ENCODE measurements at places on chromosomes 3 and 15.

GRCh38 chr3:57091521-57092273 lies 31.2 kb downstream of the SPATA12 start:
- no peak overlapping the region for H3K4me3 ChIP-seq
- H3K4me1 ChIP-seq, result no peaks in the 10 kb centered on the region
- H3K36me3 ChIP-seq, result no peaks in the 10 kb centered on the region
- H3K27ac ChIP-seq, result no peak overlapping the region
- no peaks in the 10 kb centered on the region for H3K27me3 ChIP-seq

GRCh38 chr3:179234199-179234598 lies 16.7 kb downstream of the KCNMB3 start:
- no peak overlapping the region for H3K4me3 ChIP-seq
- no peaks in the 10 kb centered on the region for H3K27me3 ChIP-seq
- DNase-seq, result peak; percentile 40
- H3K4me1 ChIP-seq, result peaks cover 8% of the 10 kb centered on the region
- H3K27ac ChIP-seq, result no peak overlapping the region
- peaks cover 14% of the 10 kb centered on the region for H3K36me3 ChIP-seq

GRCh38 chr3:146889626-146890025 lies 284.5 kb upstream of the PLSCR5 start:
- no peaks in the 10 kb centered on the region for H3K36me3 ChIP-seq
- no peaks in the 10 kb centered on the region for H3K4me1 ChIP-seq
- no peak for DNase-seq
- H3K4me3 ChIP-seq, result no peak overlapping the region
- H3K27me3 ChIP-seq, result no peaks in the 10 kb centered on the region

DNA sequence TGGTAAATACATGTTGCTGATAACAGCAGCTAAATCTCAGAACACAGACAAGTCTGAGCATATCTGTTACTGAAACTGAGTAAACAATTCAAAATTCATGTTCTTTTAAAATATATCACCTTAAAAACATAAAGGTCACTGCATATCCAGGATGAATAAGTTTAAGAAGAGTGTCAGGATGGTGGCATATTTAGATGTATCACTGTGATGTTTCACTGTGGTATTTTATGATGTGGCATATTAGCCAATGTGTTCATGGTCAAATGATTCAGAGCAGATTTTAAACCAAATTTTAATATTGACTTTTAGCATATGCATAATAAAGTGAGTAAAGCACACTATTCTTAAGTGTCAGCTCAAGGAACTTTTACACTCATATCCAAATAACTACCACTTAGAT lies 346.4 kb upstream of the DPPA4 start:
- H3K4me3 ChIP-seq, result no peak overlapping the region
- DNase-seq, result no peak
- no peaks in the 10 kb centered on the region for H3K36me3 ChIP-seq
- no peaks in the 10 kb centered on the region for H3K4me1 ChIP-seq
- no peak overlapping the region for H3K27ac ChIP-seq
- no peaks in the 10 kb centered on the region for H3K27me3 ChIP-seq

- no peaks in the 10 kb centered on the region for H3K36me3 ChIP-seq
- H3K4me1 ChIP-seq, result peaks cover 3% of the 10 kb centered on the region
- no peaks in the 10 kb centered on the region for H3K27me3 ChIP-seq
- no peak overlapping the region for H3K4me3 ChIP-seq
- no peak for DNase-seq
- no peak overlapping the region for H3K27ac ChIP-seq
Measured at GRCh38 chr15:58690703-58691102, 58.8 kb downstream of the ADAM10 start.

GRCh38 chr3:187150599-187150998 lies 11.3 kb upstream of the RPL39L start:
- H3K27me3 ChIP-seq, result no peaks in the 10 kb centered on the region
- peak; percentile 67 for DNase-seq
- H3K36me3 ChIP-seq, result no peaks in the 10 kb centered on the region
- no peak overlapping the region for H3K27ac ChIP-seq

- no peak overlapping the region for H3K27ac ChIP-seq
- H3K27me3 ChIP-seq, result no peaks in the 10 kb centered on the region
- no peak overlapping the region for H3K4me3 ChIP-seq
- H3K4me1 ChIP-seq, result no peaks in the 10 kb centered on the region
- no peaks in the 10 kb centered on the region for H3K36me3 ChIP-seq
Measured at GRCh38 chr15:59329570-59330350, 42.9 kb downstream of the MYO1E start.

DNA sequence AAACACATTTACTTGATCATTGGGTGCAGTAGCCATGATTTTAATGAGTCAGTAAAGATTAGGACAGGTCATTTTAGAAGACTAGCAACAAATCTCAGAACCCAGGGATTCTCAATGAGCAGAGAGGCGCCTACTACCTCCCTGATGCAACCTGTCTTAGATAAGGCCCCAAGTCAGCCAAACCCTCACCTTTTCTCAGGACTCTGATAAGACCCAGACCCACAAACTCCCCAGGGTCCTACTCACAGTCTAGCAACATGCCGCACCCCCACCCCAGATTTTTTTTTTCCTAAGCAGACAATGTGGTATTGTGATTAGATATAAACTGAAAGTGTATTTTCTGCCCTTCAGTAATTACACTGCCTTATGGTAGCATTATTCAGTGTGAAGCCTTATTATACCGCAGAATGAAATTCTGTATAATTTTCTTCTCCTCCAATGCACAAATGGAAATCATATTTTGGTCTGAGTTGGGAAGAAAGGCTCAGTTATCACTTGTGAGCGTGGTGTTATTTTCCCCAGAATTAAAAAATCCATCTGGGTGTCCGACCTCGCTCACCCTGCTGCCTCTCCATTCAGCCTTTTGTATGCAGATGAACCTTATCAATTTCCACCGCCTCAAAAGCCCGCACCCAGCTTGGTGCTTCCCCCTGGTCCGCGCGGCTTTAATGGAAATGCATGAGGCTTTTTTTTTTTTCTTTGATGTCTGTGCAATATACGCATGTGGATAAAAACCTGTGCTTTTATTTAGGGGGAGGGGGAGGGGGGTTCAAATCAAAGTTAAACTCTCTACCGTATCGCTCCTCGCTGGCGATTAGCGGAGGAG lies 122.0 kb upstream of the SOX14 start:
- no peaks in the 10 kb centered on the region for H3K36me3 ChIP-seq
- H3K27me3 ChIP-seq, result peaks cover 32% of the 10 kb centered on the region

DNA sequence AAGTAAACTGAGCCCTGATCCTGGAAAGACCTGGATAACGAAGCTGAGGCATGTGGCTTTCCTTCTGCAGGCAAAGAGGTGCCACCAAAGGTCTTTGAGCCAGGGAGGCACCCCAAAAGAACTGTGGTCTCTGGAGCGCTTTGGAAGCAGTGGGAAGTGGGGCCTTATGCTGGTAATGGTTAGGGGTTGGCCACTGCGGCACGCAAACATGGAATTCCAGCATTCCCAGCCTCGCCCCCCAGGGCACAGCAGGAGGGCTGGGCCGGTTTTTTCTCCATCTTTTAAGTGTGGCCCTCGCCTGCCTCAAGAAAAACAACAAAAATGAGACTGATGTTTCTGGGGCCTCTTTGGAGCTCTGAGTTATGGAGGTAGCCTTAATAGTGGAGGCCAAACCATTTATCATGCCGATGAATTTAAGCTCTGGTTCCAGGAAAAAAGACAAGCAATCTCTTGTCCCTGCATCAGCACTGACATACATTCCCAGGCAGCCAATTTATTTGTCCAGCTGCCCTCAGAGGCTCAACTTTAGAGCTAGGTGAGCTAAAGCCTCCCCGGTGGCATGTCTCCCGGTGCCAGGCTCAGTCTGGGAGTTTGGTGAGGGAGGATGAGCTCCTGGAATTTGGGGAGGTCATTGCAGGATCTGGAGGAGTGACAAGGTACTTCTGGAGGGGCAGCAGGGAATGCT lies 109.0 kb downstream of the TLE3 start:
- no peak overlapping the region for H3K27ac ChIP-seq
- H3K4me1 ChIP-seq, result no peaks in the 10 kb centered on the region
- DNase-seq, result no peak
- H3K27me3 ChIP-seq, result peaks cover 7% of the 10 kb centered on the region
- H3K4me3 ChIP-seq, result no peak overlapping the region

DNA sequence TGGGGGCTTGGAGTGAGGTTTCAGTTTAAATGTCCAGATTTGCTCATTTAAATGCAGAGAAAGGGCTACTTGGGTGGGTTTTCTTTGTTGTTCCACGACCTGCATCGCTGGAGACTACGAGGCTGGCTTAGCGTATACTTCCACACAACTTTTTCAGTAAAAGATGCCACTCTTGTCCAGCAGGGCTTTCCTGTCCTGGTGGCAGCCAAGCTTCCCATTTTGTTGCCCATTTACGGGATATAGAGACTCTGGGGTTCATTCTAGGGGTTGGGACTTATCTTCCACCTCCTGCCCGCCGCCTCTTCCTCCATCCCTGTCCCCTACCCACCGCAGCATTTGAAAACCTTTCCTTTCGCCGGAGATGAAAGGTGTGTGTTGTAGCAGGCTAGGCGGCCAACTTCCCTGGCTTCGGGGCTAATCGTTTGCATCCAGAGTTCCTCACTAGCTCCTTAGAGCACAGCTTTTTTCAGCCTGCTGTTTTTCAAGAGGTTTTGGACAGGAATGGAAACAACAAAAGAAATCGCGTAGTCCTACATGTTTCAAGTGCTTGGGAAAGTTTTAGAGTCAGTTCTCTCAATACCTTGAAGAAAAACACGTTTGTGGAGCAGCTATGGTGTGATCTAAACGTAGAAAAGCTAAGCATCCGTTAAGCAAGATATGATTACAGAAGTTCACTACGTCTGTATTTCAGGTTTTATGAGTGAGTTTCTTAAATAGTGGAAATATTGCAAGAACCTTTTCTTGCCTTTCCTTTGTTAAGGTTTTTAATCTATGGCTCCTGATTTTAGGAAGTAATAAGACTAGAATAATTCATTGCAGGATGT lies 843 bp downstream of the CHRNA5 start:
- no peaks in the 10 kb centered on the region for H3K36me3 ChIP-seq
- H3K4me1 ChIP-seq, result peaks cover 16% of the 10 kb centered on the region
- no peaks in the 10 kb centered on the region for H3K27me3 ChIP-seq
- peak overlapping the region; percentile 68 for H3K4me3 ChIP-seq

- H3K27me3 ChIP-seq, result no peaks in the 10 kb centered on the region
- H3K4me3 ChIP-seq, result no peak overlapping the region
Measured at GRCh38 chr3:189778340-189778950, 147.3 kb downstream of the TP63 start.

GRCh38 chr3:75294124-75294523 lies 370.0 kb upstream of the FRG2C start:
- no peak overlapping the region for H3K4me3 ChIP-seq
- H3K36me3 ChIP-seq, result no peaks in the 10 kb centered on the region
- no peak overlapping the region for H3K27ac ChIP-seq
- no peaks in the 10 kb centered on the region for H3K4me1 ChIP-seq
- peak; percentile 26 for DNase-seq

DNA sequence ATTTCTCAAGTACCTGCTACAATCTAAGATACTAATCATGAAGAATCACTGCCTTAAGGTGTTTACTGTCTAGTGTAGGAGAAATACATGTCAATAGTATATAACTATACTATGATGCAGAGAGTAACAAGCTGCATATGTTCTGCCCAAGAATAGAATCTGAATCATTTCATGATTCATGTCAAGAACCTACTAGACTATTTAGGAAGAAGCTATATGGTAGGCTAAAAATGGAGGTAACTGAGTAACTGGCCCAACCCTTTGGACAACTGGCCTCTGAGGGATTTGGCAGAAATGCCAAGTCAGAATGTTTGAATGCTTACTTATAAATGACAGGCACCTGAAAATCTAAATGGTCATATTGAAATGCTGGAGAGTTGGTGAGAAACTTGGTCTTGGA lies 59.9 kb upstream of the DGKG start:
- H3K36me3 ChIP-seq, result no peaks in the 10 kb centered on the region
- H3K27ac ChIP-seq, result no peak overlapping the region
- H3K4me1 ChIP-seq, result peaks cover 6% of the 10 kb centered on the region

DNA sequence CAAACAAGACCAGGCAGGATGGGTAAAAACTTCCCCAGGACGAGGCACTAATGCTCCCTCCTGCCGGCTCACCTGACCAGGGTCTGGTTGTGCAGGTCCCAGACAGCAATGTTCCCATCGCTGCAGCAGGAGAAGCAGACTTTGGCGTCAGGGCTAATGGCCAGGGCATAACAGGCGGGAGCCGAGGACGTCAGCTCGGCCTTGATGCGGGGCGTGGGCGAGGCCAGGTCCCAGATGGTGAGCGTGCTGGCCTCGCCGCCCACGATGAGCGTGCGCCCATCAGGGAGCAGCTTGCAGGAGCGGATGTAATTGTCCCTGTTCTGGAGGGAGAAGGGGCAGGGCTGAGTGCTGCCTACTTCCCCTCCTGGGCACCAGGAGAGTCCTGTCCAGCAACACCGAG lies 43.4 kb downstream of the TLE3 start:
- no peak for DNase-seq
- no peaks in the 10 kb centered on the region for H3K4me1 ChIP-seq
- peaks cover 97% of the 10 kb centered on the region for H3K36me3 ChIP-seq
- H3K4me3 ChIP-seq, result no peak overlapping the region
- no peaks in the 10 kb centered on the region for H3K27me3 ChIP-seq

GRCh38 chr15:100002086-100002620 lies 268.9 kb upstream of the LYSMD4 start:
- H3K4me3 ChIP-seq, result no peak overlapping the region
- no peaks in the 10 kb centered on the region for H3K27me3 ChIP-seq
- H3K4me1 ChIP-seq, result no peaks in the 10 kb centered on the region
- no peak for DNase-seq
- H3K36me3 ChIP-seq, result no peaks in the 10 kb centered on the region
- H3K27ac ChIP-seq, result no peak overlapping the region

DNA sequence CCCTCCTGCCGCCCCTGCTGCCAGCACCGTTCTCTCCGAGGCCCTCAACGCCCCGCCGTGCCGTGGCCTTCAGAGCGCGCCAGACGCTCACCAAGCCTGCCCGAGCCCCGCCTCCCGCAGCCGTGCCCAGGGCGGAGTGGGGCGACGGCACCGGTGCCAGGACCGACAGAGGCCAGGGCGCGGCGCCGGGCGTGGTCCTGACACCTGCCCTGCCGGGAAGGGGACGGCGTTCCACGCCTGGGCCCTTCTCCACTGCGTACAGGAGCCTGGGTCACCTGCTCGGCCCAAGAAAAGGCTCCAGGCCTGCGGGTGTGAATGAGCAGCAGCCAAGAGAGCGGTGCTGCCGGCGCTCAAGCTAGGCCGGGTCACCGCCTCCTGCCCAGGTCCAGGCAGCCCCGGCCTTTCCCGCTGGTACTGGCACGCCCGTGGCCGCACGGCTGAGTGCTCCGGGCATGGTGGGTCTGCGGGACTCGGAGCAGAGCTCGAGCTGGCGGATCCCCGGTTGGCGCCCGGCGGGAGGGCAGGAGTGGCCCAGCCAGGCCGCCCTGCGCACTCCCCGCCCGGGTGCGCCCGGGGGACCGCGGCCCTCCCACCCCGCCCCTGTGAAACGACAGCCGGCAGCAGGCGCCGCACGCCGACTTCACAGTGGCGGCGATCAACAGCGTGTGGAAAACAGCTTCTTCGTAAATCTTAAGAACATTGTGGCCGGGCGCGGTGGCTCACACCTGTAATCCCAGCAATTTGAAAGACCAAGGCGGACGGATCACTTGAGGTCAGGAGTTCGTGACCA lies 4.2 kb downstream of the OCA2 start:
- no peaks in the 10 kb centered on the region for H3K36me3 ChIP-seq
- H3K27ac ChIP-seq, result no peak overlapping the region
- peaks cover 19% of the 10 kb centered on the region for H3K27me3 ChIP-seq
- H3K4me3 ChIP-seq, result peak overlapping the region; percentile 51
- no peak for DNase-seq
- peaks cover 9% of the 10 kb centered on the region for H3K4me1 ChIP-seq
